Panc1 (cell line): ENCODE measurements at places on chromosomes 4 and X.

GRCh38 chr4:58849026-58849425, 1738.8 kb upstream of the IGFBP7 start:
- no peak for DNase-seq

DNA sequence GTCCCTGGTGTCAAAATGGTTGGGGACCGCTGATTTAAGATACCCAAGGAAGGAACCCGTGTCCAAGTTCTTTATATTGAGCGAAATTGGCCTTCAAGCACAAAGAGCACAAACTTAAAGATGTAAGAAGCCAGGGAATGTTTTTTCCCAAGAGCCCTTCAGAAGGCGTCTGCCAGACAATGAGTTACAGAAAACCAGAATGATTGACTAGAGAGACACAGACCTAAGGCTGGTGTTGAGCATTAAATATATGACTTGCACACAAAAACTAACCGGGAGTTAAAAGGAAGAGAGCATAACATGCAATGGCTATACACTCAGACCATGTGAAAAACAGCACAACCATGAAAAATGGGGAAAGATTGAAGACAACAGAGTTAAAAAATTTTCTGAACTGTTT, 157.5 kb upstream of the FAM9B start:
- no peak for DNase-seq

DNA sequence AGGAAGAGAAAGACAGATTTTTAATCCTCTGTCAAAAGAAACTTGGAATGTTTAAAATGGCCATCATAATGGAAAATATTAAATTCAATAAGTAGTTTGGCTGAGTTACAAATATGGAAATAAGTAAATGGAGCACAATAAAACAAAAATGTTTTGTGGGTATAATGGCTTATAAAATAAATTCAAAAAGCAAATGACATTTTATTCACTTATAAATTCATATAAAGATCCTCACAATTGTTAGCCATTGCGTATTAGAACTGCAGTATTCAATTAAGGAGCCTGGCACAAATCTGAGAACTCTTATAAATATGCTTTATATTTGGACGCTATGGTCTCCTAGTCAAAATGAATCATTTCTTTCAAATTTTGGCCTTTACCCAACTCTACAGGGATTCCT, 339.0 kb upstream of the PABPC4L start:
- no peak for DNase-seq

- DNase-seq, result no peak
Measured at GRCh38 chr4:25180524-25181131, 20.4 kb upstream of the SEPSECS start.

DNA sequence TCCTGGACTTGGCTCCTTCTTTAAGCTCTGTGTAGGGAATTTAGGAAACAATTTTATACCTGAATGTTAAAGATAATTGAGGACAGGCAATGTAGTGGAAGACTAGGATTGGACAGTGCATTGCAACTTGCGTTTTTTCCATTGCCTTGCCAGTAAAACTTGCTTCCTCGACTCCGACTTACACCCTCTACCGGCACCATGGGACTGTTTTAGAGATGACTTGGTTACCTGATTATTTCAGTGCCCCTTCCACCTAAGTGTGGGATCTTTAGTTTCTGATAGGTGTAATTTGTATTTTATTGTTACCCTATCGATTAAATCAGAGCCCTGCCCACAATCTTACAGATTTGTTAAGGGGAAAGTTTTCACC, 1.2 kb downstream of the PRPS1 start:
- peak; percentile 13 for DNase-seq

DNA sequence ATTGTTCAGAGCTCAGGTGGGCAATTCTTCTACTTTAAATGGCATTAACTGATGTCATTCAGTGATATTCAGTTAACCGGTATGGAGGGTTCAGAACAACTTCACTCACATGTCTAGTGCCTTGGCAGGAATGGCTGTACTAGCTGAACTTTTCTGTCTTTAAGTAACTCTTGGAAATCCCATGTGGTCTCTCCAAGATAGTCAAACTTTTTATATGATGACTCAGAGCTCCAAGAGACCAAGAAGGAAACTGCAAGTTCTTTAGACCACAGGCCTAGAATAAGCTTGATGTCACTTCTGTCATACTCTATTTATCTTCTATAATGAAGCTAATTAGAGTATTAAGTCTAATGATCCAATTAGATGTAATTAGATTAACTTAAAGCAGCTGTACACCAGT, 24.9 kb downstream of the LHFPL1 start:
- no peak for DNase-seq

GRCh38 chr4:75736862-75737261, 12.5 kb downstream of the USO1 start:
- DNase-seq, result no peak

DNA sequence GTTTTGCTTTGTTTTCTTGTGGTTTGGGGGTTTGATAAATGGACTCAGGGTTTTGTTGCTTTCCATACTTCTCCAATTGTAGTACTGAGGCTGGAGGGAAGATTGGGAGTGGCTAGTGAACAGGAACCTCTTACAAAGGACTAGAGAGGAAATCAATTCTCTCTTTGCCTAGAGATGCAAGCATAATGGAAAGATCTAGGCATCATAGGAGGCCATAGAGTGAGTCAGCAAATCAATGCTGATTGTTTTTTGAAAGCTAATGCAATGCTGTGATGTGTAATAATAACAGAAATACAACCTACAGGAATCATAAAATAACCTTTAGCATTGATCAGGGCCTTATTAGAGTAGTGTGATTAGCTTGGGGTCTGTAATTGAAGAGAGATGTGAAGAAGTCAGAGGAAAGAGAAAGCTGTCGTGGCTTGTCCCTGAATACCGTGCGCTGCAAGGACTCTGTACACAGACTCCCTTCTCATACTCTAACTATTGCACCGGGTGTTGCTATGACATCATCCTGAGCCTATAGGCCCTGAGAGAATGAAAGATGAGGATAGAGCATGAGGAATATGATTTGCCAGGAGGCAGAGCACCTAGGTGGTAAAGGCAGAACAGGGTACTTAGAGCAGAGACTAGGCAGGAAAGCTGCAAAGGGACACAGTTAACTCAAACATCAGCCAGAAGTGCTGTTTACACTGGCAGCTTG, 29.3 kb upstream of the GPR101 start:
- no peak for DNase-seq

DNA sequence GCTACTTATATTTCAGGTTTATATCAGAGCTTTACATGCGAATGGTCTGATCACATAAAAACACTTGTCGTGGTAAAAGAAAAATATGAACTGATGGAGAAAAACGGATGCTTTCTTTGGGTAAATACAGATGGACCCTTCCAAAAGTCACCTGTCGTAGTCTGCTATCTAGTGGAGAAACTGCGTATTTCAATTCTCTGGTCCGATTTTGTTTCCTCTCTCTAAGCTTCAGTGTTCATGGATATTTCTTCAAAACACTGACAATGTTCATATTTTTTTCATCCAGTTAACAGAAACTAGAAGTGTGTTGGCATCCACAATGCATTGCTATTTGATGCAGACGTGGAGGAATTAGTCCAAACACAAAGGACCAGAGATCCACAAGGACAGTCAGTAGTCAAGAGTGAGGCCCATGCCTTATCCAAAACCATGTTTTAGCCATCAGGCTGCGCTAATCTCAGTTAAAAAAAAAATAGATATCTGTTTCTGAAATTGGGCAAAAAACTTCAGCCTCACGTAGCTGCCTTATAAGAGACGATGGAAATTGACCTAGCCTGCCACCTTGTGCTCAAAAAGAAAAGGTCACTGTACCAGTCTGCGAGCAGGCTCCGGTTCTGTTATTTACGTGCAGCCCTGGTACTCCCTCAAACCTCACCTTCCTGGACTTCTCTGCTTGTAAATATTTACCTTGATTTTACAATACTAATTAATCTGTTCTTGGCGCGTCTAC, 16.0 kb downstream of the MEPE start:
- DNase-seq, result no peak

DNA sequence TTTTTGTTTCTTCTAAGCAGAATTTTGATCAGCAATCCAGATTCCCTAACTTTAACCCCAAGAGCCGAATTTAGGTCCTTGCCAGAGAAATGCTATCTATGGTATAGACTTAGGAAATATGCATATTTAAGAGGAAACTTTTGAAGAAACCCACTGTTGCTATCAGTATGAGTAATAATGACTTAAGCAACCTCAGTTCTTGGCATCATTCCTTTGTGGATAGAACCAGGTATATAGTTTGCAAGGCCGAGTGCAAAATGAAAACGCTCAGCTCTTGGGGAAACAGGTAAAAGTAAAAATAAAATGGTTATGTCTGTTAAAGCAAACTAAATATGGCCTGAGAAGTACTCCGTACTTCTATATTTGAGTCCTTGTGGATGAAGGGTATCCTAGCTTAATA, 78.1 kb downstream of the ARSF start:
- DNase-seq, result no peak

GRCh38 chr4:80990851-80991250, 39.7 kb upstream of the BMP3 start:
- DNase-seq, result no peak

DNA sequence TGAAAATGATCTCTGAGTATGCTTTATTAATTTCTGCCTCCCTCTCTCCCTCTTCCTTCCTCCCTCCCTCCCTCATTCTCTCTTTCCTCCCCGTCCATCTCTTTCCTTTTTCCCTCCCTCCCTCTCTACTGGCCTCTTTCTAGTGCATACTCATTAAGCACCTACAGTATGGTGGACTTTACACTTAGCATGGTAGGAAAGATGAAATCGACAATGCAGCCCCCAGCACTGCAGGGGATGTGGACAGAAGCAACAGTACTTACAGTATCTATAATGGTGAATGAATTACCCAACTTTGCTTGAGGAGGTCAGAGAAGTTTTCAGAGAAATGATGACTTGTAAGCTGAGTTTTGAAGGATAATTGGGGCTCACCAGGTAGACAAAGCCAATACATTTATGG, 143.8 kb upstream of the RPS6KA3 start:
- DNase-seq, result no peak
